D341Med (cell line): ENCODE measurements at places on chromosomes 11 and 22.

DNA sequence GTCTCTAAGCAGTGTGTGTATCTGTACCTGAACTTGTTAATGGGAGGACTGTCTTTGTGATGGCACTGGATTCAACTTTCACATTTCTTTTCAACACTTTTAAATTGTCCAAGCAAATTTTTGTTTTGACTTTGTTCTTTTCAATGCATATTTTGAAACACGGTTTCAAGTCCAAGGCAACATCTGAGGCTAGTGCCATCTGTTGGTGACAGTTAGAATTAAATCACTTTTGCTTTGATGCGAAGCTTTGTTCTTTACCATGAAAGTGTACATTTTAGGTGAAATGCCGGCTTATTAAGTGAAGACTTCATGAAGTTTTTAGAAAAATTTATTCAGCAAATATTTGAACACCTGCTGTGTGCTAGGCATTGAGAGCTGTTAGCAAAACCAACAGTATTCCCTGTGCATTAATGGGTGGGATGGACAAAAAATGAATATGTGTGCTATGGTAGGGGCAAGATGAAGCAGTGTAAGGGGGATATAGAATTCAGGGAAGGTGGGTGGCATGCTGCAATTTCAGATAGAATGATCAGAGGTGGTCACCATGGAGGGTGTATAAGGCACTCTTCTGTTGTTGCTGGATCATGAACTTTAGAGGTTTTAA is 70.2 kb downstream of the DDX10 start:
- DNase-seq, result no peak

- no peak for DNase-seq
Measured at GRCh38 chr11:111179184-111179910, 66.2 kb upstream of the POU2AF2 start.

GRCh38 chr22:44366372-44367300 is 53.9 kb upstream of the SHISAL1 start:
- no peak for DNase-seq

- DNase-seq, result no peak
Measured at GRCh38 chr22:29647954-29648737, 44.7 kb downstream of the NF2 start.

- DNase-seq, result no peak
Measured at GRCh38 chr11:123298488-123299447, 103.7 kb upstream of the CLMP start.

DNA sequence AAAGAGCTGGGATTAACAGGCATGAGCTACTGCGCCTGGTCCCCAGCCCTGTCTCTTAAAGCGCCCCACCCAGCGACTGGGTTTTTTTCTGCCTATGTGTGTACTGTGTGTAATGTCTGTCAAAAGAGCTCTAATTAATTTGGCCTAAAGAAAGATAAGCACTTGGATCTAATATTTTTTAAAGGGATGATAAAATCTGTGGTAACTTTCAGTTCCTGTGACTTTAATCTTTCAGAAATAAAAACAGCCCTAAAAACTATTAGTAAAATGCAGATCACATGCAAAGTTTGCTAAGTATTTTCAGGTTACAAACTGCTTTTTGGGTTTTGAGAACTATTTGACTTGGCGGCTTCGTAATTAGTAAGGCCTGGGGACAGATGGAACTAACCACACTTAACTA is 1358.7 kb downstream of the LRRC4C start:
- DNase-seq, result no peak

- no peak for DNase-seq
Measured at GRCh38 chr22:27004434-27004833, 347.0 kb downstream of the MIAT start.

DNA sequence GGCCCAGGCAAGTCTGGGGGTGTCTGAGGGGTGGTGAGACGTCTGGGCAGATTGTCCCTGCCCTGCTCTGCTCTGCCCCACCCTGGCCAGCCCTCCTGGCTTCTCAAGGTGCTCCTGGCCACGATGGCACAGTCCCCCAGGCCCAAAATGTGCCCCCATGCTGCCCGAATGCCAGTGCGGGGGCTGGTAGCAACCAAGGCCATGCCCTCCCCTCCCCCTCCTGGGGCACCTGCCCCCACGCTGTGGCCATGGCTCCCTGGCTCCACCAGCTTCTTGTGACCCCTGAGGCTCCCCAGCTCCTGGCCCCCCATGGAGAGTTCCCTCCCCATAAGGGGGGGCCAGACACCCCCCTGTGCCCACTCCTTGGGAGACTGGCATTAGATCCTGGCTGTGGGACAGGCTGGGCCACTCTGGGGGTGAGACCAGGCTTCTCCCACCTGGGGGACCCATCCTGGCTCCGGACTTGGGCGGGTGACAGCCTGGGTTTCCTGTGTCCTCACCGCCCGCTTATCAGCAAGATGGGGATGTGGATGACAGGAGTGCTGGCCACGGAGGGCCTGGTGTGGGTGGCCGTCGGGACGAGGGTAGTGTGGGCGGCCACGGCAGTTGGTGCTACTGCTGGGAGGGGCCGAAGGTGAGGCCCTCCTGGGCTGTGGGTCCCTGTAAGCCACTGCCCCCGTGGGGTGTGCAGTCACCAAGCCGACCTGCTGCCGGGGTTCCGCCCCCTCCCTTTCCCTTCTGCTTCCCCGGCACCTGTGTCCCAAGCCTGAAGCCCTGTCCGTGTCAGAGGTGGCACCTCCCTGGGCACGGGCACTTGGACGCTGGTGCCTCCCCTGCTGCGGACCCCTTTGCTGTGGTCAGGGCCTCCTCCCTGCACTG is 15.9 kb upstream of the MUC6 start:
- no peak for DNase-seq
